Endothelial cell (in vitro differentiated cells): ENCODE measurements at places on chromosomes 1 and 21. TPM values are rescaled to one million over a fixed set of nuclear protein-coding genes. Genes with fewer than 3 reads are reported as not detected.

Gene GJA5
- total RNA-seq = 189 TPM

Gene TMEM269
- 0.38 TPM for total RNA-seq

Gene NBL1
- total RNA-seq = 38.1 TPM

Gene INAVA
- total RNA-seq = 35.8 TPM

Gene SERTAD4
- 0.72 TPM for total RNA-seq

Gene TSPEAR
- total RNA-seq = not detected

Gene PRKAA2
- total RNA-seq = 2.4 TPM

Gene MCM3AP
- 92.1 TPM for total RNA-seq

Gene NPPB
- not detected for total RNA-seq

- DNase-seq = no peak
These were observed 53.4 kb upstream of the ASPM start for GRCh38 chr1:197199923-197200271.

DNA sequence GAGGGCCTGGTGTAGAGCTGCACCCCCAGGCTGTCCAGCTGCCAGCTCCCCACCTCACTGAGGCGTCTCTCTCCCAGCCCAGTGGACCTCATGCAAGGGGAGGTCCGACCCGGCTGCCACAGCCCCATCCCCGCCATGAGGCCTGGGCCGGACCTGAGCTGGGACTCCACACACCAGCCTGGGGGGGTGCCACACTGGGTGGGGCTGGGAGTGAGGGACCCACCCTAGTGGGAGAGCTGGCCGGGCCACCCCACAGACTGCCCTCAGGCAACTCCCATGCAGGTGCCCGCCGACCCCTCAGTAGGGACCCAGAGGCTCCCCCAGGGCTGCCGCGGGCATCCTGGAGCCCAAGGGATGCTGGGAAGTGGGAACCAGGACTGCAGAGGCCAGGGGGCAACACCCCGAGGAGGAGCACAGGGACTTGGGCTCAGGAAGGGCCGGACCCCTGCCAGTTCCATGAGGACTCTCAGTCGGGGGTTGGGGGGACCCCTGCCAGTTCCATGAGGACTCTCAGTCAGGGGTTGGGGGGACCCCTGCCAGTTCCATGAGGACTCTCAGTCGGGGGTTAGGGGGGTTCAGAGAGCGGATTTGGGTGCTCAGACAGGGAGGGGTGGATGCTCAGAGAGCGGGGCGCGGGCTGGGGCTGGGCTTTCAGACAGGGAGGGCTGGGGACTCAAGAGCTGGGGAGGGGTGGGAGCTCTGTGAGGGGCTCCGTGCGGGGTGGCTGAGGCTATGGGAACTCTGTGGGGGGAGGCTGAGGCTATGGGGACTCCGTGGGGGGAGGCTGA, 1.2 kb upstream of the RNF223 start:
- peak; percentile 6 for DNase-seq

GRCh38 chr21:27464648-27465047, 497.8 kb upstream of the ADAMTS5 start:
- no peak for DNase-seq

GRCh38 chr1:190049314-190049713, 428.4 kb downstream of the BRINP3 start:
- no peak for DNase-seq

DNA sequence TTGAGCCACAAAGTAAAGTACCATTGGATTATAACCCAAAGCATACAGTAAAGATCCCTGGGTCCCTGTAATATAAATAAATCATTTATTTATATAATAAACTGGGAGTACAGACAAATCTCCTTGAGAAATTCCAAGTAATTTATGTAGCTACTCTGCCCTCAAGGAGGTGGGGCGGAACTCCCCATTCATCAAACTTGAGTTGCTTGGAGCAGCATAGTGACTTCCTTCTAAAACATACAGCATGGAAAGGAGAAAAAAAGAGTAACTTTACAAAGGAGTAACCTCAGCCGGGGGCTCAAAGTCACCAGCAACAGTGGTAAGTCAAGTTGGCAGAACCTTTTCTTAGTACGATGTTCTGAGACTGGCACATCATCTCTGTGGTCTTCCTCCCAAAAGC, 4.5 kb downstream of the LAPTM5 start:
- DNase-seq = no peak

DNA sequence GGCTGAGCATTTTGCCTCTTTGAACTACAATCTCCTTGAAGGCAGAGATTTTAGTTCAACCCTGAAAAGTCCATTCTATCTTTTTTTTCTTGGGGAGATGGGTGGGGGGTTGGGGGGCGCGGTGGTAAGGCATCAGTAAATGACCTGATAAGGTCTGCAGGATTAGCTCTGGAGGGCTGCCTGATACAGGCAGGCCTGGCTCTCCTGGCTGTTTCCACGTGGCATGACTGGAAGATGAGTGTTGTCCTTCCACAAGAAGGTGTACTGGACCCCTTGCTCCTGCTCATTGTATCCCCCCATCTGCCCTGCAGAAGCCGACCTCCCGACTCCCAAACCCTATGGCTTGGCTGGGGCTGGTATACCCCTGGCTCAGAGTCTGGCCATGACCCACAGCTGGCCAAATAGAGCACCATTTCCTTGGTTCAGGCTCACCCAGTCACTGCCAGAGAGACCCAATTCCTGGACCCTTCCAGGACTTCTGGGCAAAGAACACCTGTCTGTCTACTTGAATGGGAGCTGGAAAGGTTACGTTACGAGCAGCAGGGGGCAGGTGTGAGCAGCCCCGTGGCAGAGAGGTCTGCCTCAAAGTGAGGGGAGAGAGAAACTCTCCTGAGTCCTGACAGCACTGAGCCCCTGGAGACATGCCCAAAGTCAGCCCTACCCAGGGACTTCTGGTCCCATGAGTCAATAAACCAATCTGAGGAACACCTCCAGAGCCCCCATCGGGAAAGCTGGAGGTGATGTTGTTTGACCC, 17.0 kb downstream of the DHRS3 start:
- DNase-seq = peak; percentile 71

DNA sequence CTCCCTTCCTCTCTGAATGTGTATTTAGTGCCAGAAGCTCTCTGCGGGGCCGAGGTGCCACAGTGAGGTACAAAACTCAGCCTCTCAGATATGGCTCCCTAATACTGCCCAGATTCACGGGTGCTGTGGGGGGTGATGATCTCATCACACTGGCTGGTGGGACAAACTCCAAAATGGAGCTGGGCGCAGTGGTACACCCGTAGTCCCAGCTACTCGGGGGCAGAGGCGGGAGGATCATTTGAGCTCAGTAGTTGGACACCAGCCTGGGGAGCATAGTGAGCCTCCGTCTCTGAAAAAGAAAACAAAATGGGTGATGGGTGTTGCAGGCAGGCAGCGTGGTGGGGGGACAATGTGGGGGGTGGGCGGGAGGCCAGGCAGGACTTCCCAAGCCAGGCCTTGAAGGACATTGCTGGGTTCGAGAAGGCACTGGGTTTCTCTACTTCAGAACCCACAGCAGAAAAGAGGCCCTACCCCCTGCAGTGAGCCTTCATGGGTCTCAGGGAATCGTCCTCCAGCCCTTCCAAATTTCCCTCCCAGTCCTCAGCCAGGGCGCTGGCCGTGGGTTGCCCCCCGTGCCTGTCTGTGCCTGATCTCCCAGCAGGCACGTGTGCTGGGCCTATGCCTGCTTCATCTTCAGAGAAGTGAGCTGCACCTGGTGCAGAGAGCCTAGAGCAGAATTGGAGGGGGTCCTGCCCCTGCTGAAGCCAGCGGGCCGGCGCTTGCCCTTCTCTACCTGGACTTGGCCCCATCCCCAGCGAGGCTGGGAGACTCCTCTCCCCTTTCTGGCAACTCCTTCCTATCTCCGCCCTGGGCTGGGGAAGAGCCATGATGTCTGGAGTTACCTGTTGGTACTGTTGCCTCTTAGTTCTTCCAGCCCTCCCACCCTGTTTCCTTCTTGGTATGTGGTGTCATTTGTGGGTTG, 14.0 kb downstream of the H6PD start:
- DNase-seq = no peak

DNA sequence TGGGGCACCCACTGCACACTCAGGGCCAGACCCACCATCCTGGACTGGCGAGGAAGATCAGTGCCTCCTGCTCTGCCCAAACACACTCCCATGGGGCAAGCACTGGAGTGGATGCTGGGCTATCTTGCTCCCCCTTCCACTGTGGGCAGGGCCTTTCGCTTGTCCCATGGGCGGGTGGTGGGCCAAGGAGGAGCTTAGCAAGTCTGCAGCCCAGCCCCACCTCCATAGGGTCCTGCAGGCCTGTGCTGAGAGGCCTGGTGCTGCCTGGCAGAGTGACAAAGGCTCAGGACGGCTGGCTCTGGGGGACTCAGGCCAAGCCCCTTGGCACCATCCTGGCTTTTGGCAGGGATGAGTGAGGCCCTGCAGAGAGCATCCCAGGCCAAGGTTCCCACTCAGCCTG, 89.4 kb downstream of the PTPRU start:
- no peak for DNase-seq

DNA sequence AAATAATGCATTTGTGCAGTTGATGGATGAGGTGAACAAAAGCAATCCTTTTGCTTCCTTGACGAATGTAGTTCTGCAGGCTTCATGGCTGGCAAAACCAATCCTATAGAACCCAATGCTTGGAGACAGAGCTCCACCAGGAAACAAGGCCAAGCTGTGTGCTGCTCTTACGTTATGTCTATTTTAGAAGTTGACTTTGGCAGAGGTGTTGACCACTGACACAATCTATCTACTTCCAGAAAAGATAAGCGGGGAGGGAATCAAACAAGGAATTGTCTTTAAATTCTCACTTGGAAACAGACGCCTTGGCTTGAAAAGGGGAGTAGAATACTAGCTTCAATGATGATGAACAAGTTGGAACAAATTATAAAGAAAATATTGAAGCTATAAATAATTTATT, 211.2 kb downstream of the SETD4 start:
- DNase-seq = no peak

DNA sequence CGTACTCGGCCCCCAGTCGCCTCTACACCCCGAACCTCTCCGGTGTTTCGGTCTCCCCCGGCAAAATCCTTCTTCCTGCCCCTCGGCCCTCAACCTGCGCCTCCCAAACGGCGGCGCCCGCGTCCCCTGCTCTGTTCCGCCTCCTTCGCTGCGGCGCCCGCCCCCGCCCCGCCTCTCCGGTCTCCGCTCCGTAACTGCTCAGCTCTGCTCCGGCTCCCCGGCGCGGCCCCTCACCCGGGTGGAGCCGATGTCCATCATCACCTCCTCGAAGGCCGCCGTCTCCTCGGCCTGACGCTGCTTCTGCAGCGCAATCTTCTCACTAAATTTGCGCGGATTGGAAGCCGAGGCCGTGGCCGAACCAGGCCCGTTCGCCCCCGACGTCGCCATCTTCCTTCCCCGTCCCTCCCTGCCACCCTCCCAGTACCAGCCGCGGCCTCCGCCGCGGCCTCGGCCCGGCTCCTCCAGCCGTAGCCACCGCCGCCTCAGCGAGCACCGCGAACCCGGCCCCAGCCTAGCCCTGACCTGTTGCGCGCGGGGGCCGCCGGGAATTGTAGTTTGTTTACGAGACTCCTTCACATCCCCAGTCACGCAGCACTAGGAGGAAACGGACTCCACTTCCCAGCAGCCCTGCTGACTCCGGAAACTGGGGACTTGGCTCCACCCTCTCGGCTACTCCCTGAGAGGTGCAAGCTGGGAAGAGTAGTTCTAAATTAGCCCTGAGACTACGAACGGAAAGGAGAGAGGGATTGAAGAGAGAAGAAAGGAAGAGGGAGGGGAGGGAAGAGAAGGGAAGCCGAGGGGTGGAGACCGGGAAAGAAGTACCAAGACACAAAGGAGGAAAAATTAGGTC, at the start of gene CRTC2:
CRTC2 (minus strand) TSS at position 502 of the 850 bp plus-strand sequence; CDS start at position 387, 115 bp downstream.
- peak; percentile 94 for DNase-seq
